T-helper 1 cell treated with Interleukin-12 subunit alpha and Interleukin-12 subunit beta and Interleukin-4 antibody, amounts not matched to agents 30 ng/mL and 1 ng/mL, for 36 hours (primary cell): ENCODE measurements at places on chromosomes 5 and 9. TPM values are rescaled to one million over a fixed set of nuclear protein-coding genes. Genes with fewer than 3 reads are reported as not detected.

Gene CA9
- total RNA-seq = 0.15 TPM in 1 of 2 replicates, not detected in the other

Gene DBH
- 0.05 TPM in 1 of 2 replicates, not detected in the other for total RNA-seq

Gene ANKRD31
- total RNA-seq = 0.12 and 0.29 TPM in 2 replicates

Gene ABO
- total RNA-seq = 2.1 and 2.5 TPM in 2 replicates

Gene LIX1
- total RNA-seq = not detected in 2 replicates

Gene OGN
- total RNA-seq = 0.15 TPM in 1 of 2 replicates, not detected in the other
